Activated CD4-positive, CD25-positive, alpha-beta regulatory T cell (primary cell): ENCODE measurements at places on chromosomes 5 and 9.

GRCh38 chr5:59007460-59008063 is 424.7 kb downstream of the RAB3C start:
- no peak for DNase-seq

DNA sequence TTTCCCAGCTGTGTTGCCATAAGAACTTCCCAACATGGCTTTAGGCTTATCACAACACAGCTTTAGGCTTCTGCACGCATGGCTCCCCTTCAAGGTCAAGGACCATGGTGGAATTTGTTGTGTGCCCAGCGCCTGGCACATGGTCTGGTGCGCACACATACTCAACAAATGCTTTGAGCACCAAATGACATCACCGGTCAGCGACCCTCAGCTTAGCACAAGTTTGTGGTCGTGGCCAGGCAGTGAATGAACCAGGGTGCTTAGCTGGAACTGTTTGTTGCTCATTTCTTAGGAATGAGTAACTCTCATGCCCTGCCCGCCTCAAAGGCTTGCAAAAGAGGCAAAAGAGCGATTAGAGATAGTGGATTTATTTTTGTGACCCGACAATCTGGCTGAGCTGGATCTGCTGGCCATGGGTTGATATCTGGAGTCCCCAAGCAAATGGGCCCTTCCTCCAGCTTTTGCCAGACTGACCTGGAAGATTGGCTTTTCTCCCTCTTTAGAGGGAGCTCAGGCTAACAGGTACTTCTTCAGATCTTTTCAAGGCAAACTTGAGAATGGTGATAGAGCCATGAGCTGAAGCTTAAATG is 58.9 kb downstream of the DAP start:
- no peak for DNase-seq

DNA sequence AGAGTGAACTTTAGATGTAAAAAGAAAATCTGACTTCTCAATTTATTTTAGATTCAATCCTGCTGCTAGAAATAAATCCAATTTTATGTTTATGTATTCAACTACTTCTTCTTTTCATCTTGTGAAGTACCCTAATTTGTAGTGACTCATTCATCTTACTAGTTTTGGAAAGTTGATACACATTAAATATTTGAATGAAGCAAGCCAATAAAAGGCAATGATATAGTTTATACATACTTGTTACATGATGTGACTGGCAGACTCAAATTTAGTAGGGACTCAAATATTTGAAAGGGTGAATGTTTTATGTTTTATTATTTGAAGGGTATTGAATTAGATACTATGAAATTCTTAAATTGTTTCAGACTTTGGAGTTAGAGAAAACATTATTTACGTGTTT is 34.7 kb downstream of the CSNK1G3 start:
- no peak for DNase-seq

- DNase-seq = no peak
Observed at GRCh38 chr5:160064417-160064810, 54.8 kb downstream of the PWWP2A start.

DNA sequence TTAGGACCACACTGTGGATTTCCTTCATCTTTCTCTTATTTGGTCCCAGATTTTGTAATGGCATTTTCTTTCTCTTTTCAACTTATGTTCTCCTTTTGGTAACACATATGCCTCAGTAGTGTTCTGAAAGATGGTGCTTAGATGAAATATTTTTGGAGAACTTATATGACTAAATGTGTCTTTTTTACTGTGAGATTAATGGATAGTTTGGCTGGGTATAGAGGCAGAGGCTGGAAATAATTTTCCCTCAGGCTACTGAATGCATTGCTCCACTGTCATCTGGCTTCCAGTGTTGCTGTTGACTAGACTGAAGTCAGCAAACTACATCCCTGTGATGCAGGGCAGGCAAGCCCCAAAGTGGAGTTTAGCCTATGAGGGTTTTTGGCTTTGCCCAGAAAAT is 450.9 kb downstream of the DMAC1 start:
- no peak for DNase-seq

DNA sequence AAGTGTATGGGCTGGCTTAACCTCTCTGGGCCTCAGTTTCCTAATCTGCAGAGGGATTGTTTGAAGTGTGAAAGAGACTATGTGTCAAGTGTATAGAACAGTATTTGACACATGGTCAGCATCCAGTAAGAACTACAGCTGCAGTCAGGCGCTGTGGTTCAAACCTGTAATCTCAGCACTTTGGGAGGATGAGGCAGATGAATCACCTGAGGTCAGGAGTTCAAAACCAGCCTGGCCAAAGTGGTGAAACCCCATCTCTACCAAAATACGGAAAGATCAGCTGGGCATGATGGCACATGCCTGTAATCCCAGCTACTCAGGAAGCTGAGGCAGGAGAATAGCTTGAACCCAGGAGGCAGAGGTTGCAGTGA is 31.9 kb upstream of the STING1 start:
- DNase-seq = no peak

DNA sequence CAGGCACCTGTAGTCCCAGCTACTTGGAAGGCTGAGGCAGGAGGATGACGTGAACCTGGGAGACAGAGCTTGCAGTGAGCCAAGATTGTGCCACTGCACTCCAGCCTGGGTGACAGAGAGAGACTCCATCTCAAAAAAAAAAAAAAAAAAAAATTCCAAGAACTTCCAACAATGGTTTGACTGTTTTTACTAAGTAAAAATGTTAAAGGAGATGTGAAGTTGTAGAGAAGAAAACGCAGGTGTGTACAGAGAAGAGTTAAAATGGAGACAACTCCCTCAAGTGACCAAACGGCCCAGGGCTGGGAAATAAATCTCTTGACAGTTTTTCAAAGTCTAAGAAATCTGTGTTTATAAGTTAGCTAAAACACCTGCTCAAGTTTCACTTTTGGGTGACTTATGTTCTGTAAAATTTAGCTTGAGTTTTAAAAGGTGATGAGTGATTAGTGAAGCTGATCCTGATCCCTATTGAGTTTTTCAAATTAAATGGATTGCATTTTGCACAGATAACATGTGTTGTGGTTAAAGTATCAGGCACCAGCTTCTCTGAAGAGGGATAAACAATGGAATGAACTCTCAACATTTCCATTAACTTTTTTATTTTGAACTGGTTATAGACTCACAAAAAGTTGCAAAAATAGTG is 255.2 kb upstream of the CD180 start:
- DNase-seq = no peak

DNA sequence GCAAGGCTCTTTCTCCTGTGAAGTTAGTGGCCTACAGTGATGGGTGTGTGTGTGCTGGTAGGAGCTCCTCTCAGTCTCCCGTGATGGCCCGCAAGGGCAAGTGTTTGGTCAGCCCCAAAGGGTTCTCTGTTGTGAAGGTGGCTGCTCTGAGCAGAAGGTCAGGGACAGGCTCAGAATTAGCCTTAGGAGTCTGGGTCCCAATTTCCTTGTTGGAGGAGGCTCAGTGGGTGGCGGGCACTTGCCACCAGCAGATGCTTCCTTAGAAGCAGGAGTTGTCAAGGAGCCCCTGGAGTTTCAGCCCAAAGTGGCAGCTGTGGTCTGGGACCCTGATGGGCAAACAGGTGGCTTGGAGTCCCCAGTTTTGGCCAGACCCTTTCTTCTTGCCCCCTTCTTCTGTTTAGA is 154.4 kb downstream of the MACROH2A1 start:
- no peak for DNase-seq

DNA sequence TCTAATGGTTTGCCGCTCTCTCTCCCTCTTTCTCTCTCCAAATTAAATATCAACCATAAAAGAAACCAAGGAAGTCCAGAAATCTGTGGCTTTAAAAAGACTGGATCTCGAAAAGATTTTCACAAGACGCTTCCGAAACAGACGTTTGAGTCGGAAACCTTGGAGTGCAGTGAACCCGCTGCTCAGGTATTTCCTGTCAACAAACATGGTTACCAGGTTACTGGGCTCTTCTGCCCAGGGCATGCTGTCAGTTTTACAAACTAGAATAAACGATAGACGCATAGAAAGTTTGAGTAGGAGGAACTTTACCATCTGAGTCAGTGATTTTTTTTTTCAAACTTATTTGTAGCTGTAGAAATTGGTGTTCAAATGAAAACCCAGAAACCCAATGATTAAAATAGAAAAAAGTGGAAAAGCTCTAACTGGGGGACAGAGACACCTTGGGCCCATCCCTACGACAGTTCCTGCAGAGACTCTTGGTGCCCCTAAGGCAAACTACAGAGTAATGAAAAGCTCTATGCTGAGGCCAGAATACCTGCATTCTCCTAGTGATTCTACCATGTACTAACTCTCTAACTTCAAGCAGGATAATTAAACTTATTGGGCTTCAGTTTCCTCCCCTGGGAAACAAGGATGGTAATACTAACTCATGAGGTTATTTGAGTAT is 90.0 kb downstream of the DOCK8 start:
- no peak for DNase-seq

DNA sequence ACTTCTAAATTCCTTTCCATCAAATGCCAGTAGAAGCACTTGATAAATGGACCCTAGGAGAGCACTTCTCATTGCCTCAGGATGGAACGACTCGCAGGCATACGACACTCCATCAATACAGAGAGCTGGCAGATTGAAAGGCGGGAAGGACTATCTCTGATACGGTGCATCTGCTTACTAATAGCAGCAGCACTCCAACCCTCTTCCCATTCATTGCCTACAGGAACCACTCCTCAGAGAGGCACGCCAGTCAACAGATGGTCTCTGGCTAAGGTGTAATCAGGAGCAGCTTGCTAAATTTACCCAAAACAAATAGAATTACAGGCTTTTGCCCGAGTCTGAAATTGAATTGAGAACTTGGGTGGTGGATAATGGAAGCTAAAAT is 168.1 kb downstream of the EFNA5 start:
- DNase-seq = no peak

- DNase-seq = no peak
Observed at GRCh38 chr5:163104464-163104863, 332.9 kb upstream of the CCNG1 start.

GRCh38 chr9:125747053-125747764 is at the start of gene PBX3:
TSS of gene PBX3 (plus strand) at chr9:125747373.
- DNase-seq = no peak

- DNase-seq = no peak
Observed at GRCh38 chr9:99274495-99274894, 52.4 kb downstream of the SEC61B start.

DNA sequence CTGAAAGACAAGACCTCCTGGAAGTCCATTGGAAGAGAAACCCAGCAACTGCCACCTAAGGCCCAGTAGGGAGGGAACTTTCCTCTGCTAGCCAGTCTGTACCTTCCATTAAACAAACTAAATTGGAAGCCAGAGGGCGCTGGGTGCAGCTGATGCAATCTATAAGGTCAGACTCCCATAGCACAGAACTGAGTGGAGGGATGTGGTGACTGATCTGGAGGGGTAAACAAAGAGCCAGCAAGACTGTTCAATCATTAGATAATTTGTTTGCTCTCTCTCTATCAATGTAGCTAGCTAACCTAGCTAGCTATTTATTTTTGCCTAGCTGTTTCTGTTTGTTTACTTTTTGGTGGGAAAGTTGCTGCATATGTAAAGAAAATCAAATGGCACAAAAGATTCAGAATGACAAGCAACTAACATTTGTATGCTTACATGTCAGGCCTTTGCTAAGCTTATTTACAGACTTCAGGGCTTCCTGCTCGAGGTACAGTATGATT is 291.8 kb upstream of the DAB2 start:
- no peak for DNase-seq

- no peak for DNase-seq
Observed at GRCh38 chr9:134338394-134339182, 12.3 kb downstream of the RXRA start.

DNA sequence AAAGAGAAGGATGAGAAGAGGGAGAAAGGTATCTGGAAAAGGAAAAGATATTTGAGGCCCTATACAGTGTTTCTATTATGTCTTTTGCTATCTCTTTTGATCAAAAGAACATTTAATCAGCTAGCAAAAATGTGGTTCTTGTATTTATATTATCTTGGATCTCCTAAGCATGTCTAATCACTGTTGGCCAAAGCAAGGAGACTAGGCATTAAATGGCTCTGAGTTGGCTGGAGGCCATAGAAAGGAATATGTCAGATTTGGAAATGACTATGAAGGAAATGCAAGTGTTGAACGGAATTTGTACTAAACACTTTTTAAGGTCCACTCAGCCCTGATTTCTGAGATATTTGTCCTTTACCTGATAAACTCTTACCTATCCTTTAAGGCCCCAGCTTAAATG is 22.4 kb upstream of the THG1L start:
- no peak for DNase-seq

- no peak for DNase-seq
Observed at GRCh38 chr5:77292026-77292757, 81.7 kb downstream of the PDE8B start.

- DNase-seq = no peak
Observed at GRCh38 chr5:123771715-123772114, 259.7 kb downstream of the CSNK1G3 start.

DNA sequence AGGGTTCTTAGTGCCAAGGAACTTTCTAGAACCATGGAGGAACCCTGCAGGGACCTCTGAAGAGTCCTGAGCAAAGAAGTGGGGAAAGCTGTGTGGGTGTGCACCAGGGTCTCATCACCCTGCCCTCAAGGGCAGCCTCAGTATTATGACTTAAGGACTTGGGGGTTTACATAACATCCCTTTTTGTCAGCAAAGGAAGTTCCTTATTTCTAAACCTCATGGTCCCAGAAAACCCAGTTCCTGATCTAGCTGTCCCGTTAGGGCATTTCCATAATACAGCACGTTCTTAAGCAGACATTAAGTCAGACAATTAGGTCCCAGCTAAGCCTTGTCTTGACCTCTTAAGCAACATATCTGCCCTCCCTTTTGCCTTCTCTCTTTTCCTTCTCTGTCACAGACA is 57.3 kb downstream of the DAPK1 start:
- DNase-seq = no peak

- DNase-seq = no peak
Observed at GRCh38 chr9:114376586-114377445, 11.0 kb downstream of the AKNA start.

DNA sequence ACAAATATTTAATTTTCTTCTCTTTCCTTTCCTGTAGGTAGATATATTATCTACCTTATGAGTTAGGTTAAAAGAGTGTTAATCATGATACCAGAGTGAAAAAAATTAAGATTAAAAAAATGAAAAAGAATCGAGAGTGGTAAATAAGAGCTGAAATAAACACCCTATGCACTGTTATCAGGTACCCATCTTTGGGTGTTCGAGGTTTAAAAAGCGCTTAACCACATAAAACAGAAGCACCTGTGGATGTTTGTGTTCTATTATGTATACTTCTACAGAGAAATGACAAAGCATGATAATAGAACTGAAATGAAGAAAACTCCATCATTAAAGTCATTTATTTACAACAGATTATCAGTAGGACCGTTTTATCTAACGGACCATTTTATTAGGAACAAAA is 25.7 kb upstream of the GCNT4 start:
- DNase-seq = no peak

- no peak for DNase-seq
Observed at GRCh38 chr5:180627386-180628120, 21.8 kb downstream of the FLT4 start.
